ENCODE measurements at places on chromosomes 3 and 15.

GRCh38 chr15:79168922-79169456, 78.4 kb upstream of the RASGRF1 start:
- DNase-seq: peak; percentile 54

DNA sequence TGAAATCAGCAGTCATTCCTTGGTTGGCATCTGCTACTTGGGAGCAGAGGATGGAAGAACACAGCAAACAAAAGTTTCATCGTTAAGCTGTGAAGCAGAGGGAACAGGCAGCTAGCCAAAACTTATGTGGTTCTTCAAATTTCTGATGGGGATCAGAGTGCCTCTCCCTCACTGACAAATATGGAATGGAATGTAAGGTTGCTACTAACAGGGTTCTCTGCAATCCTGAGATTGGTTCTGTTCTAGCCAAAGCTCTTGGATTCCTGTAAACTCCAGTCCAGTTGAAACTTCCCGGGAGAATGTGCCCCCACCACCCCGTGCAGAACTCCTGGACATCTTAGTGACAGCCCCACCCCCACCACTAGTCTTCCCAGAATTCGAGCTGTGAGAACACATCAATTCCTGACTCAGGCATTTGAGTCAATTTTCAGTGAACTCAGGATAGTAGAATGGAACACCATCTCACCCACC, 55.9 kb upstream of the PHLDB2 start:
- DNase-seq: no peak

GRCh38 chr15:68806220-68807060, 14.3 kb downstream of the ANP32A start:
- no peak for DNase-seq

GRCh38 chr15:70974004-70974832, 81.6 kb downstream of the LRRC49 start:
- no peak for DNase-seq

DNA sequence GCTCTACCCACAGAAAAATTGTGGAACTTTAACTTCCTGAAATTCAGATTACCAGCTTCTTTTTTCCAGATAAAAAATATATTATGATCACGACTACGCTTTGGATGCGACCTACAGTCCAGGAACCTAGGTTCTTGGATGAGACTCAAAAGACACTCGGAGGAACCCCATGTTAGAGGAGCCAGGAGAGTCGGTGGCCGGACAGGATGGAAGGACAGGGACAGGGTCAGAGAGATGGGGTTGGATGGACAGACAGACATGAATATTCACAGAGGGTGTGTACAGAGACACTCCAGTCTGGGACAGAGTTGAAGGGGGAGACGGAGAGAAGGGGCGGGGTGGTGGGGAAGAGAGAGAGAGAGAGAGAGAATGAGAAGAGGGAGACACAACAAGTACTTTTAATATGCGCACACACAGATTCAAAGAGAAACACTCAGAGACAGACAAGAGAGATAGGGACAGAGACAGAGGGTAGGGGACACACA, 9.5 kb downstream of the FAM3D start:
- no peak for DNase-seq

DNA sequence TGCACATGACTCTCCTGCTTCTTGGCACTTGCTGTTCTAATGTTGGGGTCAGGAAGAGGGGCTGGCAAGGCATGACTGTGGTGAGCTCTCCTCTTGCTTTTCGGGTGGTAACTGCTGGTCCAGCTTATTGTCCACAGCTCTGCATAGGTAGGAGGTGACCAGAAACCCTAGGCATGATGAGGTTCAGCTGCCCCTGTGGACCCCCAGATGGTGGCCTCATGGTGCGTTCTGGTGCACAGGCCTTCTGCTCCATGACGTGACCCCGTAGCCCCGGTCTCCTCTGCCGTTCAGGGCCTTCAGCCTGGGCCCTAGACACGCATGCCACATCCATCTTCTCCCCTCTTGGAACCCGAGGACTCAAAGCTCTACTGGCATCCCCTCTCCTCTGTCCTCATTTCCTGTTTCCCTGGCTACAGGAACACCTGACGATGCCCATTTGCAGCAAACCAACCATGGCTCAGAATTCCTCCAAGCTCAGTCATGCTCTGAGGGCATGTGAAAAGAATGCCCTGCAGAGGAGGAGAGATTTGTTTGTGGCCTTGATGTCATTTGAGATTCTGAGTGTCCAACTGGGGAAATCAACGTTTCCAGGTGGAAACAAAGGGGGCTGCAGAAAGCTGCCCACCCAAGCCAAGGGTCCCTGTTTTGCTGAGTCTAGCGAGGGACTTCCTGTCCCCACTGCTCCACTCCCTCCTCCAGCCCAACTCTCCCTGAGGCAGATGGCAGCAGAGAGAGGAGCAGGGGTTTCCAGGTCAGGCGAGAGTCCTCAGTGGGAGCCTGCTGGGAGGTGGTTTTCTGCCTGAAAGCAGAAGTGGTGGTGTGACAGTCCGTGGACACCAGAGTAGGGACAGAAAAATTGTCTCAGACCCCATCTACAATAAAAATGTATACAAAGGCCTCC, 198.7 kb upstream of the LYSMD4 start:
- DNase-seq: no peak

DNA sequence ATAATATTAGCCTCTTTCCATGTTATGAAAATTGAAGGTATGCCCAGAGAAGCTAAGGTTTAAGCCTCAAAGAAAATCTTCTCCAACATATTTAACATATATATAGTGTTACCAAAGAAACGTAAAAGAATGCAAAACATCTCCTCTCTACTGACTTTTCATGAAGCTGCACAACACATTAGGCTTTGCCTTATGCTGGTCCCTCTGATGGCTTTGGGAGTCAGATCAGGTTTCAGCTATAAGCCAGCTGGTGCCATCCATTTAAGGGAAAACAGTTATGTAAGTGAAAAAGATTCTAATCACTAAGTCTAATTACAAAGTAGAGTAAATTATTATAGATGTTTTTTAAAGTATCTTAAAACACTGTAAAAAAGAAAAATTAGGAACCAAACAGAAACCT, 410.5 kb downstream of the LSAMP start:
- DNase-seq: no peak

GRCh38 chr3:110504901-110505300, 566.7 kb upstream of the NECTIN3 start:
- DNase-seq: no peak

GRCh38 chr15:42160136-42160535, 3.7 kb upstream of the PLA2G4F start:
- no peak for DNase-seq
